ENCODE measurements at places on chromosomes 5 and 9.

DNA sequence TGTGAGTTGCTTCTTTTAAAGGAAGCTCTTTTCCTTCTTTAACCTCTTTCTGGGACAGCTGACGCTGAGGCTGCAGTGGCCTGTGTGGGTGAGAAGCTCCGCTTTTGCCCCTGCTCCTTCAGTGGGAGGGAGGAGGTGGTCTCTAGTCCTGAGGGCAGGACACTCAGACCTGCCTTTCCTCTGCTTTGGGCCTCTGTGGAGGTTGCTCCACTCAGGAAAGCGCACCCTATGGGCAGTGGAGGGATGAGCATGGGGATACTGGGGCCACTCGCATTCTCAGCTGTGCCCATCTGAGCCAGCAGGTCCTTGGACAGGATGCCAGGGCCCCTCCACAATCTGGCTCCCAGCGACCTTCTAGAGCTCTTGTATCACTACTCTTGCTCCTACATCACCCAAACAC is 111.5 kb downstream of the NSG2 start:
- DNase-seq = no peak

DNA sequence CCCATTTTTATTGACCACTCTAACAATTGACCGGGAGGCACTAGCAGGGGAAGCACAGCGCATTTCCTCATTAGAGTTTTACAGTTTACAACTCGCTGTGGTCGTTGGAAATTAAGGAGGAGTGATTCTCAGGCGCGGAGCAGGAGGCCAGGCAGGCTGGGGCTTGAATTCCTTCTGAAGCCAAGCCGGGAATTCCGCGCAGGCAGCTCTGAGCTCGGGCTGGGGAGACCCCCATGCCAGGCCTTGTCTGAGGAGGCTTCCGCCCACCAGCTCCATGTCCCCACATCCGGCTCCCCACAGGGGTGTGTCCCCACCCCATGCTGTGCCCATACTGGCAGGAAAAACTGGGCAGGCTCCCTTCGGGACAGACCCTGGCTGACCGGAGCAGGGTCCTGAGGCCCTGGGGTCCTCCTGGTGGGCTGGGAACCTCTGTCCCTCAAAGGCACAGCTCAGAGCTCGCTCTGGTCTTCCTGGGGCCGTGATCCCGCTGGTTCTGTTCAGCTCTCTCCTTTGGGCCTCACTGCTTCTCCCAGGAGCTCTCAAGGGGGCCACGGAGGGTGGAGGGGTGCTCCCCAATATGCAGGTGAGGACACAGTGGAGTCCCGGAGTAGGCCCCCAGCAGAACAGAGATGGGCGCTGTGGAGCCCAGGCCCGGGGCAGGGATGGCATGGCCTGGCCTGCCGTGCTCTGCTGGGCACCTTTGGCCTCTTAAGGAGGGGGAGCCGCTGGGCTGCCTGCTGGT is 1.3 kb upstream of the NRARP start:
- DNase-seq = no peak

GRCh38 chr5:86986837-86987236 is 280.8 kb upstream of the RASA1 start:
- no peak for DNase-seq

GRCh38 chr9:27977931-27978330 is 404.6 kb upstream of the C9orf72 start:
- DNase-seq = no peak

DNA sequence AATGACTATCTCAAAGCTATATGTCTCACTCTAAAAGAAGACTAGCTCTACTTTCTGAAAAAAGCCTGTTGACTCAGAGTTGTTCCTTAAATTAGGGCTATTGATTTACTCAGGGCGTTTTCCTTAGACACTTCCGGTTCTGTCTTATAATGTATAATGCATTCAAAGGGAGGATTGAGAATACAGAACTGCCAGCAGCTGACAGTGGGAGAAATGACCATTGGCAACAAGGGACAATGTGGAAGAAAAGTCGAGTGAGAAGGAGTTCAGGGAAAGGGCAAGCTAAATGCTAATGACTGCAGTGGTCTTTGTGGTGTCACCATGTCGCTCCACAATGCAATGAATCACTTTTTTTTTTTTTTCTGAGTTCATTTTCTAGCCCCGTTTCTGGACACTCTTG is 65.7 kb upstream of the ANKH start:
- no peak for DNase-seq

Measured in CD4-positive, alpha-beta memory T cell (primary cell).